Camera-type eye (tissue), 1 donor: ENCODE measurements at places on chromosomes 2 and 18. TPM values are rescaled to one million over a fixed set of nuclear protein-coding genes. Genes with fewer than 3 reads are reported as not detected.

The KRCC1 gene
- 22.0 TPM for total RNA-seq

The SUCLG1 gene
- 53.5 TPM for total RNA-seq

The DOK1 gene
- 10.0 TPM for total RNA-seq

The RGPD4 gene
- total RNA-seq, result 2.2 TPM

The CXCR2 gene
- total RNA-seq, result 0.99 TPM

The GCG gene
- 0.99 TPM for total RNA-seq

The PNKD gene
- total RNA-seq, result 26.2 TPM

The RNF152 gene
- 49.1 TPM for total RNA-seq

The ACKR3 gene
- total RNA-seq, result 26.8 TPM

The NYAP2 gene
- 8.2 TPM for total RNA-seq

The GCKR gene
- total RNA-seq, result not detected

The PROC gene
- total RNA-seq, result not detected

The DNAJC27 gene
- 22.6 TPM for total RNA-seq

The DRC1 gene
- total RNA-seq, result 1.3 TPM

The DYSF gene
- 16.5 TPM for total RNA-seq

The UPP2 gene
- total RNA-seq, result 0.33 TPM

The AQP4 gene
- total RNA-seq, result 3.2 TPM

The SPR gene
- total RNA-seq, result 4.5 TPM

The PROM2 gene
- 5.7 TPM for total RNA-seq
